ENCODE measurements at places on chromosomes 13 and 19.

DNA sequence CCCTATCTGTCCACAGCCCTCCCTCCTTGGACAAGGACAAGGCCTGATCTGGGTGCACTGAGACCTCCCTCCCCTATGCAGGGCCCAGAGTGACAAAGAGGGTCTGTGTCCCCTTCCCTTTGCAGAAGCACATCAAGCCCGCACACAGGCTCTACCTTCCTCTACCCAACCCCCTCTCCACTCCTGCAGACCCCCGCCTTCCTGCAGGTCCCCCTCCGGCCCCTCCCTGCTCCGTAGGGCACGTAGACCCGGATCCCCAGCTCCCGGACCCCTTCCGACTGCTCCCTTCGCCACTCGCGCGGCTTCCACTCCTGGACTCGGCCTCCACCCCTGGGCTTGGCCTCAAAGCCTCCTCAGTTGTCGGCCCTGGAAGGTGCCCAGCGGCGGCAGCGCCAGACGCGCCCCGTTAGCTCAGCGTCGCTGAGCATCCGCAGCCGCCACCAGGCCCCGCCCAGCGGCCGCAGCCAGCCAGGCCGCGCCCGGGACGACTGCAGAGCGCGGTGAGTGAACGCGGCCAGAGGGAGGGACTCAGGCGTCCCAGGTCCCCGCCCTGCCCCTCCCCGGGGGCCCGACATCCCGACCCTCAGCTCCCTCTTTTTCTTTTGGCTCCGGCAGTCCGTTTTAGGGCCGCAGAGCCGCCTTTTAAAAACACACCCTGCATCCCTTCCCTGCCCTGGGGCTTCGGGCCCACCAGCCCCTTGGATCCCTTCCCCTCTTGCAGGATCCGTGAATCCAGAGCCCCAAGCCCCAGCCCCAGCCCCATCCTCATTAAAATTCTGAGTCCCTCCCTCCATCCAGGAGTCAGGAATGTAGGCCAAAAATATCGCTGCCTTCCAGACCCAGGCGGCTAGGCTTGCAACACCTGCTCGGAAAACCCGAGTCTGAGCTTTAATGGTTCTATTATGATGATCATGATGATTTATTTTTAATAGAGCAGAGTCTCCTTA is 1.5 kb upstream of the MYADM start:
- no peak for DNase-seq

GRCh38 chr19:4781801-4782200 is 9.7 kb upstream of the FEM1A start:
- no peak for DNase-seq

- DNase-seq, result no peak
These were observed 46.1 kb downstream of the ZDHHC20 start for GRCh38 chr13:21413013-21413412.

GRCh38 chr19:50214699-50215543 is 11.5 kb downstream of the MYH14 start:
- no peak for DNase-seq

DNA sequence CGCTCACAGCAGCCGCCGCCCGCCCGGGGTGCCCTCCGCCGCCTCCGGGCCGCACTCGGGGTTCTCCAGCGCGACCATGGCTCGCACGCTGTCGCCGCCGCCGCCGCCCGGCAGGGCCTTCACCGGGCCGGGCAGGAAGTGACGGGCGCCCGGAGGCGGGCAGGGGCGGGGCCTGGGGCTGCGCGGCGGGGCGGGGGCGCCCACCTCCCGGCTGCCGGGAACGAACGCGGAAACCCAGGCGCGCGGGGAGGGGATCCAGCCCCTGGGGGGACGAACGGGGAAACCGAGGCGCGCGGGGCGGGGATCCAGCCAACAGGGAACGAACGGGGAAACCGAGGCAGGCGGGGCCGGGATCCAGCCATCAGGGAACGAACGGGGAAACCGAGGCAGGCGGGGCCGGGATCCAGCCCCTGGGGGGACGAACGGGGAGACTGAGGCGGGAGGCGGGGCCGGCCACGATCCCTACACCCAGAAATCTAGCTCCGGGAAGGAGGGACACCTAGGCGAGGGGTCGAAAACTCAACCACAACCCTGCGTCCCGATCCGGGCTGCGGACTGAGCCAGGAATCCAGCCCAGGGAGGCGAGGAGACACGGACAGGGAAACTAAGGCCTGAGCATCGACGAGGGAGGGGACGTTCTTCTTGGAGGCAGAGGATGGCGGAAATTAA is at the start of gene R3HDM4:
Gene R3HDM4, minus strand, starts transcription at position 140 of the 669 bp plus-strand sequence. Its CDS starts 62 bp downstream, at position 78.
- DNase-seq, result peak; percentile 28
